Activated CD4-positive, alpha-beta memory T cell treated with anti-CD3 and anti-CD28 coated beads, Interleukin-2, amount 10 ng/mL, durations not matched to agents 7 days and 5 days (primary cell): ENCODE measurements at places on chromosomes 7 and 10. TPM values are rescaled to one million over a fixed set of nuclear protein-coding genes. Genes with fewer than 3 reads are reported as not detected.

GRCh38 chr7:23930312-23930711 lies 220.3 kb downstream of the STK31 start:
- peaks cover 8% of the 10 kb centered on the region for H3K27me3 ChIP-seq
- H3K4me1 ChIP-seq = no peaks in the 10 kb centered on the region
- H3K4me3 ChIP-seq = no peak overlapping the region

DNA sequence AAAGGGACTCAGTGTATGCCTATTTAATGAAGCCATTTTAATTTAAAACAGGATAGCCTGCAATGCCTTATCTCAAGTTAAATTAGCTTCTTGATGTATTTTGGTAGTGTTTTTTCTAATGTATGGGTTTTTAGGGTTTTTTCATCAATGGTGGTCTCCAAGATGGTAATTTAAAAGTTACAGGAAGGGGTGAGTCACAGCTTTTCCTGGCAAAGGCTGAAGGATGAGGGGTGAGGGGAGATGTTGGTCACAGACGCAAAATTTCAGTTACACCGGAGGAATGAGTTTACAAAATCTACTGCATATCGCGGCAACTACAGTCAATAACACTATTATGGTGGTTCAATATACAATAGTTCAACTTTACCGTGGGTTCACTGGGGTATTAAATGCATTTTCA lies 31.6 kb downstream of the CCDC3 start:
- peaks cover 4% of the 10 kb centered on the region for H3K36me3 ChIP-seq
- peaks cover 7% of the 10 kb centered on the region for H3K27me3 ChIP-seq
- DNase-seq = no peak
- H3K4me3 ChIP-seq = no peak overlapping the region
- peaks cover 2% of the 10 kb centered on the region for H3K4me1 ChIP-seq
- H3K27ac ChIP-seq = no peak overlapping the region

DNA sequence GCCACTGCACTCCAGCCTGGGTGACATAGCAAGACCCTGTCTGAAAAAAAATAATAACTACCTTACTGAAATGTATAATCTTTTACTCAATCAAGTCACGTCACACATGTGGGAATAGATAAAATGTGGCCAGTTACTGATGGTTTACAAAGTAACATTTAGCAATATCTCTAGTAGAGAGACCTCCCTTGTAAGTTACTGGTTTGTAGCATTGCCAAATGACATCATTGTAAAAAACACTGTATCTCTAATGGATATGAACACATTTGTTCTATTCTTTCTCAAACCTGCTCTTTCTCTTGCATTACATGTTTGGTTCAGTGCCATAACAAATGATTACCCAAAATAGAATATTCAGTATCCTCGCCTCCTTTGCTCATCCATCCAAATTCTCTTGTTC lies 18.8 kb downstream of the TET1 start:
- no peak overlapping the region for H3K4me3 ChIP-seq
- no peaks in the 10 kb centered on the region for H3K27me3 ChIP-seq
- H3K36me3 ChIP-seq = no peaks in the 10 kb centered on the region
- no peak overlapping the region for H3K27ac ChIP-seq
- DNase-seq = no peak
- no peaks in the 10 kb centered on the region for H3K4me1 ChIP-seq

- peaks cover 11% of the 10 kb centered on the region for H3K4me1 ChIP-seq
- H3K4me3 ChIP-seq = no peak overlapping the region
These were observed 33.7 kb upstream of the C7orf33 start for GRCh38 chr7:148556892-148557291.

DNA sequence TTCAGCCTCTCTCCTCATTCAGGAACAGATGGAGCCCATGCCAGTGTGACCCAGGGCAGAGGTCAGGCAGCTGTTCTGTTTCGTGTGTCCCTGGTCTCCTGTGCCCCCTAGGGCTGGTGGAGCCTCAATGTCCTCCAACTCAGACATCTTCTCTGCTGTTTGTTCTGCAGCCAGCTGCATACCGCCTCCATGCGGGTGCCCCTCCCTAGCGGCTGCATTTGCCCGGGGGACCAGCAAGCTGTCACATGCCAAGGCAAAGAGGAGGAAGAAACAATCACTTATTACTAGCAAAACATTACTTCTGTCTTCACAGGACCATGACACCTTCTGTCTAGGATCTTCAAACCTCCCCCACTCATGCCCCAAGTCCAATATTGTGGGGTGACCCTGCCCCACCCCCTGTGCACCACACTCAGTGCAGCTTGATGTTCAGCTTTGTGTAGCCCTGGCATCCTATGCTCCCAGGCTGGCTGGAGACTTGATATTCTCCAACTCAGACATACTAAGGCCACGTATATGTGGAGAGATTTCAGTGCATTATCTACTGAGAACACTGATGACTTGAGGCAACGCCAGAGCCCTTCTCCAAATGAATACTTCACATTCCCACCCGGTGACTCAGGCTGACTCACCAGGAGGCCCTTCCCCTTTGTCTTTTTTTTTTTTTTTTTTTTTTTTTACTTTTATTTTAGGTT lies 188.9 kb downstream of the SKIDA1 start:
- H3K27me3 ChIP-seq = no peaks in the 10 kb centered on the region
- H3K4me1 ChIP-seq = no peaks in the 10 kb centered on the region
- H3K4me3 ChIP-seq = no peak overlapping the region
- no peak for DNase-seq
- no peak overlapping the region for H3K27ac ChIP-seq
- H3K36me3 ChIP-seq = no peaks in the 10 kb centered on the region

DNA sequence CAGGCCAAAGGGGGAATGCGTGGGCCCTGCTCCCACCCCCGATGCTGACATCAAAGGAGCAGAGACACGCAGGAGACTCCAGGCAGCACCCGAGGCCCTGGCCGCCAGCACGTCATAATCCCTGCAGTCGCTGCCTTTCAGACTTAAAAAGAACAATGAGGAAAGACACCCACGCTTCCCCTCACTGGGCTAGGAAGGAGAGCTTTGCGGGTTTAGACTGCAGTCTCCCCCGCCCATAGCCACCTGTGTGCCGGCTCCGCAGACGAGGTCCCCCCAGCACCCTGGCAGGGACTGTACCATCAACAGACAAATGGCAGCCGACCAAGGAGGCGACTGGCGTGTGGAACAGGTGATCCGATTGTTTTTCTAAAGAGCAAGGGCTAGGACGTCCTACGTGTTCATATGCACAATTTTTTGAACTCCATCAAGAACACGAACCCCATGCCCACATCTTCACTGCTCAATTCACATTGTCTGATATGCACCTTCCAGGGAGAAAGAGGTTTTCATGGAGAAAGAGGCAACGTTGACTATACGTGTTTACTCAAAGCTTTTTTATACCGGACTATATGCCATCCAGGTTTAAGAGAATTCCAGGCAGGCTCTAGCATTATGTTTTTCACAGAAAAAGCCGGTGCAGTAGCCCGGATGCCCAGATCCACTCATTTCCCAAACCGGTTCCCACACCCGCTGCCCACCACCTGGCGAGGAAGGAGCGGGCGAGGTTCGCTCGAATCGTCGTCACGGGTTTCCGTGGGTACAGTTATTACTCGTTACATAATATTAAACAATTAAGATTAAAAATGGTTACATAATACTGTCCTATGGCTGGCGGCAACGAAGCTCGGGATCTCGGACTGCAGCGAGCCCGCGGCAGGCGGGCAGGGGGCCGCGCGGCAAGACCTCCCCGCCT lies 1.1 kb downstream of the GRB10 start:
- peaks cover 41% of the 10 kb centered on the region for H3K27me3 ChIP-seq
- peaks cover under 1% of the 10 kb centered on the region for H3K36me3 ChIP-seq
- peak overlapping the region; percentile 29 for H3K4me3 ChIP-seq
- peaks cover 18% of the 10 kb centered on the region for H3K4me1 ChIP-seq
- no peak for DNase-seq

DNA sequence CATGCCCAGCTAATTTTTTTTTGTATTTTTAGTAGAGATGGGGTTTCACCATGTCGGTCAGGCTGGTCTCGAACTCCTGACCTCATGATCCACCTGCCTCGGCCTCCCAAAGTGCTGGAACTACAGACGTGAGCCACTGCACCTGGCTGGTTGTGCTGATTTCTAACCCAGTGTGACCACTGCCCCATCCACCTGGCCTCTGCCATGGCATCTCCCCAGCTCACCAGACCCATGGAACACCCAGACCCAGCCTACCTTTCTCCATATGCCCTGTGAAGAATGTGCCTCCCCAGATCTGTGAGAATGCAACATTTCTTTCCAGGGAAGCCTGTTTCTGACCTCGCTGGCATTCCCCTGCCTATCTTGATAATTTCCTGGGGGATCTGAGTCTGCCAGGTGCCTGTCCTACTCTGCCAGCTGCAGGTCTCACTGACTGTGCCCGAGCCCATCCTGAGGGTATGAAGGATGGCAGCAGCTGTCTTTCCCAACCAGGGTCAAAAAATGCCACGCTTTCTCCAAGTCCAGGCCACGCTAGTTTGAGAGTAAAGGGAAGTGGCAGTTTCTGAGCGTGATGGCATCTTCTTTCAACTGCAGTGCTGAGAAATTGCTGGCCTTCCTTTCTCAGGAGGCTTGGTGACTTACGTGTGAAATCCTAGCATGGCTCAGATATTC lies 324.4 kb upstream of the ZNF32 start:
- no peaks in the 10 kb centered on the region for H3K36me3 ChIP-seq
- H3K4me1 ChIP-seq = no peaks in the 10 kb centered on the region

The THSD7A gene
- total RNA-seq = not detected

DNA sequence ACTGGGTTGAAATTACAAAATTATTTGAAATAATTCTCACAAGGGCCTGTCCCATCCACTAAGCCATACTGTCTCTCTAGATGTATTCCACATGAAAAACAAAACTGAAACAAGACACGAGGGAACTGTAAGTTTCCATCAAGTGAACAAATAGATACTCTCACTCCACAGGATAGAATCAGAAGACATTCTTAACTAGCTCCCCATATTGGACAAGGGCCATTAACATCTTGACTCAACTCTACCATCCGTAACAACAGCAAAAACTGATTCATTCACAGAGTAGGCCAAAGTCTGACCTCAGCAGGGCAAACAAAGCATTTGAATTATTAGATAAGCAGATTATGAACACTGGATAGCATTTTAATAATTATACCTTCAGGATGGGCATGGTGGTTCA lies 29.1 kb downstream of the UBE2H start:
- no peak overlapping the region for H3K4me3 ChIP-seq
- H3K4me1 ChIP-seq = peaks cover 15% of the 10 kb centered on the region
- peaks cover 19% of the 10 kb centered on the region for H3K36me3 ChIP-seq
- no peaks in the 10 kb centered on the region for H3K27me3 ChIP-seq
- no peak for DNase-seq
- no peak overlapping the region for H3K27ac ChIP-seq

DNA sequence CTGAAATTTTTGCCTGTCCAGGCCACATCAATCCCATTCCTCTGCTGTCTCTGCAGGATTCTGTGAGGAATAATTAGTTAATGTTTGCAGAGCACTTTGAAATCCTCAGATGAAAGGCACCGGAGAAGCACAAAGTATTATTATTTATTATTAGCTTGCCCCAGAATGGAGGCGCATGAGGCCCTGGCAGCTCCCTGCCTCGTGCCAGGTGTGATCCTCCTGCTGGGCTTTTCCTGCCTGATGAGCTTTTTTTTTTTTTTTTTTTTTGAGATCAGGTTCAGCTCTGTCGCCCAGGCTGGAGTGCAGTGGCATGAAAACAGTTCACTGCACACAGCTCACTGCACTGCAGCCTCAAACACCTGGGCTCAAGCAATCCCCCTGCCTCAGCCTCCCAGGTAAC lies 65.2 kb downstream of the TCF7L2 start:
- no peak overlapping the region for H3K4me3 ChIP-seq
- no peaks in the 10 kb centered on the region for H3K36me3 ChIP-seq
- no peak overlapping the region for H3K27ac ChIP-seq
- no peaks in the 10 kb centered on the region for H3K4me1 ChIP-seq
- H3K27me3 ChIP-seq = peaks cover 14% of the 10 kb centered on the region

The NKX1-2 gene
- not detected for total RNA-seq

- H3K27ac ChIP-seq = no peak overlapping the region
- no peaks in the 10 kb centered on the region for H3K36me3 ChIP-seq
- H3K4me1 ChIP-seq = peaks cover 3% of the 10 kb centered on the region
- no peaks in the 10 kb centered on the region for H3K27me3 ChIP-seq
These were observed 13.7 kb upstream of the CPA1 start for GRCh38 chr7:130366564-130366963.

DNA sequence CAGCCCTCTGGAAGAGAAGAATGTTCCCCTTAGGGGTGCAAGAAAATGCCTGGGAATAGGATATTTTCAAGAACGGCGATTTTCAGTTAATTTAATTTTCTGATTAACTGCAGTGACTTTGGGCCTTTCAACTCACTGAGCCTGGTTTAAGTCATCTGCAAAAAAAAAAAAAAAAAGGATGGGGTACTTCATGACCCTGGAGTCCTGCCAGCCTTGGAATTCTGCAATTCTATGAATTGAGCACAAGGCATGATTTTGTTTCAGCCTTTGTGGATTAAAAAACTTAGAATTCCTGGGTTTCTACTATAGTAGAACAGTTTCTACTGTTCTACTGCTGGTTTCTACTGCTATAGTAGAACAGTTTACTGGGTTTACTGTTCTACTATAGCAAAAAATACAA lies 58.3 kb upstream of the CALD1 start:
- H3K4me3 ChIP-seq = no peak overlapping the region
- H3K36me3 ChIP-seq = no peaks in the 10 kb centered on the region
- no peaks in the 10 kb centered on the region for H3K4me1 ChIP-seq
- H3K27ac ChIP-seq = no peak overlapping the region
- H3K27me3 ChIP-seq = peaks cover 2% of the 10 kb centered on the region

- H3K27ac ChIP-seq = no peak overlapping the region
- no peak overlapping the region for H3K4me3 ChIP-seq
- H3K36me3 ChIP-seq = peaks cover 25% of the 10 kb centered on the region
- peaks cover 6% of the 10 kb centered on the region for H3K4me1 ChIP-seq
- DNase-seq = no peak
These were observed 39.1 kb downstream of the TASOR2 start for GRCh38 chr10:5723692-5724091.

DNA sequence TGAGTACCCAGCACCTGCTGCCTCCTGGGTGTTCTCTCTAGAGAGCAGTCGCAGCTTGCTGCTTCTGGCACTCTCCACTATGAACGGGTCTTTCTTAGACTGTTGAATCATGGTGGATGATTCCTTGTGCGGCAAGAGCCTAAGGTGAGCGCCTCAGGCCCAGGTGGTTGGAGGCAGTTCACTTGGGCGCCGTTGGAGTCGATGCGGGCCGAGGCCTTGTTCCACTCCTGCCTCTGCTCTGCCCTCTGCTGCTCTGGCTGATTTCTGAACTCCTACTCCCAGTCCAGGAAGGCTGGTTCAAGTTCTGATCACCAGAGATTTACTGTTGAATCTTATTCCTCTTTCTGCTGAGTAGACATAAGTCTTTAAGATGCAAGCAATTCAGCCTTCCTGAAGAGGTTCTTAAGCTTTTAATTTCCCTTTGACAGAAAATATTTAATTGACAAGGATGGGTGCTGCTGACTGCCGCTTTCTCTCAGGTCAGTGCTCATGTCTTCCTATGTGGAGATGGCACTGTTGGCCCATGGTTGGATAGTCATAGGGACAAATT lies 10.4 kb downstream of the YKT6 start:
- no peaks in the 10 kb centered on the region for H3K27me3 ChIP-seq
- DNase-seq = no peak
- no peak overlapping the region for H3K27ac ChIP-seq
- no peak overlapping the region for H3K4me3 ChIP-seq
- no peaks in the 10 kb centered on the region for H3K4me1 ChIP-seq
